NCI-H526 (cell line): ENCODE measurements at places on chromosomes 3 and 15.

- no peak for DNase-seq
These were observed 185.9 kb upstream of the CADM2 start for GRCh38 chr3:84772841-84773240.

- DNase-seq, result no peak
These were observed 104.8 kb upstream of the OSTN start for GRCh38 chr3:191094057-191094845.

- no peak for DNase-seq
These were observed 915 bp upstream of the KCTD6 start for GRCh38 chr3:58490860-58491501.

DNA sequence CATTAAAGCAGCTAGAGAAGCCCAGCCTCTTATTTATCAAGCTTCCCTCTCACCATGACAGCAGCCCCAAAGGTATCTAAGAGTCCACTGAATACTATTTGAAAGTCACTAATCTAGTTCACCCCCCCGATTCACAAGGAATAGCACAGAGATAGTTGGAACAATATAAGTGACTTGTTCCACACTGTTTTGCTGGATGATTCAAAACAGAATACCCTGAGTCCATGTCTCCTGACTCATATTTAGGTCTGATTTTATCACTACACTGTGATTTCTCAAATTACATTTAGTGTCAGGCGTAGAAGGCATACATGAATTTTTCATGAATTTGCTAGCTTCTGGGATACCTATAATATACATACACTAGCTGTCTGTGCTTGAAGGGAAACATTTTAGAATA is 18.7 kb upstream of the EOGT start:
- DNase-seq, result no peak

GRCh38 chr3:110901536-110901935 is 170.1 kb upstream of the NECTIN3 start:
- DNase-seq, result no peak

GRCh38 chr3:11717301-11717700 is 73.6 kb upstream of the VGLL4 start:
- DNase-seq, result no peak

DNA sequence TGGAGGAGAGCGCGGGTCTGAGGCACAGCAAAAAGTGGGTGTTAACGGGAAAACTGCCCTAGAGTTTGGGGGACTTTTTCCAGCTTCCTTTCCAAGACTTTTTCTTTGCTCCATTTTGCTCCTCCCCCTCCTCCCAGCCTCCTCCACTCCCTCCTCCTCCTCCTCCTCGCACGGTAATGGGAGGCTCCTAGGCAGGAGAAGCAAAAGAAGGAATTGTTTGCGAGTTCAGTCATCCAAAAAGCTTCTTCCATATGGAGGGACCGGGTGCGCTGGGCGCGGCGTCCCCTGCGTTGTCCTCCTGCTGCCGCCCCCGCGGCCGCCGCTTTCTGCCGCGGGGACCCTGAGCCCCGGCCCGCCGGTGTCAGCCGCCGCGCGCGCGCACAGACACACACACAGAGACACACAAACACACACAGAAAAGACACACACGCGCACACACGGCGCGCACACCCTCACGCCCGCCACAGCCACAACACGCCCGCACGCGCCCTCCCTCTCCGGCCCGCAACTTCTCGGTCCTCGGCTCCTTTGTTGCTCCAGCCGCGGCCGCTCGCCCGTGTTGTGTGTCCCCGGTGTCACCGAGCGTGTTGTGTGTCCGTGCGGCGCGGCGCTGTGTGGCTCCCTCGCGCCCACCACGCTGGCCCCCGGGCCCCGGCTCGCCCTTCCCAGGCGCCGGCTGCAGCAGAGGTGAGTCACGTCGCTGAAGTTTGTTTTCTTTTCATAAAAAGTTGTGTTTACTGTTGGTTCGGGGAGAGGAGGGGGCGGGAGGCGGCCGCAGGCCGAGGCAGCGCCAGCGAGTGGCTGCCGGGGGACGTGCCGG is at the start of gene BOC:
TSS of gene BOC (plus strand) at position 228 of the 820 bp plus-strand sequence. CDS start 38,246 bp downstream, outside the sequence.
- peak; percentile 54 for DNase-seq

DNA sequence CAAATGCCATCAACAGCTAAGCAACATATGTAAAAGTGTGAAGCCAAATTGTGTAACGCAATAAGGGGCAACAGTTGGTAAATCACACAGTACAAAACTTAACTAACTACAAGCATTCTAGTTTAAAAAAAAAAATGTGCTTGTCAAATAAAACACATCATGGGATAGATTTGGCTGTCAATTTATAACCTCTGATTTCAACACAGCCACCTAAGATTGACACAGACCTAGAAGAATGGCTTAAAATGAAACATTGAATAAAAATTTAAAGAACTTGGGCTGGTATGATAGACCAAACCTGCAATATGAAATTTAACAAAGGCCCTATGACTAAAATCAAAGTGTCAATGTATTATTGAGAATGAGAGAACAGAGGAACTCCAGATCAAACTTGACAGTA is 148.4 kb downstream of the NR1I2 start:
- no peak for DNase-seq

- no peak for DNase-seq
These were observed 55.3 kb downstream of the CCR4 start for GRCh38 chr3:33006571-33007286.

GRCh38 chr3:57006949-57007419 is 53.5 kb upstream of the SPATA12 start:
- no peak for DNase-seq

GRCh38 chr3:15271030-15271429 is 61.4 kb downstream of the SH3BP5 start:
- no peak for DNase-seq

GRCh38 chr3:192284443-192285072 is 442.8 kb downstream of the FGF12 start:
- no peak for DNase-seq

- DNase-seq, result no peak
These were observed 20.9 kb downstream of the NUDT16 start for GRCh38 chr3:131402391-131403039.

DNA sequence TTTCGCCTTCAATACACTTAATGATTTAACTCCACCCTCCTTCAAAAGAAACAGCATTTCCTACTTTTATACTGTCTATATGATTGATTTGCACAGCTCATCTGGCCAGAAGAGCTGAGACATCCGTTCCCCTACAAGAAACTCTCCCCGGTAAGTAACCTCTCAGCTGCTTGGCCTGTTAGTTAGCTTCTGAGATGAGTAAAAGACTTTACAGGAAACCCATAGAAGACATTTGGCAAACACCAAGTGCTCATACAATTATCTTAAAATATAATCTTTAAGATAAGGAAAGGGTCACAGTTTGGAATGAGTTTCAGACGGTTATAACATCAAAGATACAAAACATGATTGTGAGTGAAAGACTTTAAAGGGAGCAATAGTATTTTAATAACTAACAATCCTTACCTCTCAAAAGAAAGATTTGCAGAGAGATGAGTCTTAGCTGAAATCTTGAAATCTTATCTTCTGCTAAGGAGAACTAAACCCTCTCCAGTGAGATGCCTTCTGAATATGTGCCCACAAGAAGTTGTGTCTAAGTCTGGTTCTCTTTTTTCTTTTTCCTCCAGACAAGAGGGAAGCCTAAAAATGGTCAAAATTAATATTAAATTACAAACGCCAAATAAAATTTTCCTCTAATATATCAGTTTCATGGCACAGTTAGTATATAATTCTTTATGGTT is at the start of gene CCR5:
TSS of gene CCR5 (plus strand) at position 108 of the 680 bp plus-strand sequence. CDS start 1,957 bp downstream, outside the sequence.
- DNase-seq, result no peak

DNA sequence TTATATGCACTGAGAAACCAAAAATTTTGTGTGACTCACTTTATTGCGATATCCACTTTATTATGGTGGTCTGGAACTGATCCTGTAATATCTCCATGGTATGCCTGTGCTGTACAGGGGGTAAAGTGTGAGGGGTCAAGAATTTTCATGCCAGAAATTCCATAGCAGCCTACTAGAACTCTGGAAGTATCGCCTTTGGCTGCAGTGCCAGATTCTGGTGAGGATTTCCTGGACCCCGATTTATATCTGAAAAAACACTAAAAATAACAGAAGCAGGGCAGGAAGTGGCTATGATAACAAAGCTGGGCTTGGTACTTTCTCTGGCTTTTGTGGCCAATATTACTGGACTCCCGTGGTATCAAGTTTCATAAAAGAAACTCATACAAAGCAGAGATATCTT is 36.4 kb downstream of the CCDC80 start:
- DNase-seq, result no peak

DNA sequence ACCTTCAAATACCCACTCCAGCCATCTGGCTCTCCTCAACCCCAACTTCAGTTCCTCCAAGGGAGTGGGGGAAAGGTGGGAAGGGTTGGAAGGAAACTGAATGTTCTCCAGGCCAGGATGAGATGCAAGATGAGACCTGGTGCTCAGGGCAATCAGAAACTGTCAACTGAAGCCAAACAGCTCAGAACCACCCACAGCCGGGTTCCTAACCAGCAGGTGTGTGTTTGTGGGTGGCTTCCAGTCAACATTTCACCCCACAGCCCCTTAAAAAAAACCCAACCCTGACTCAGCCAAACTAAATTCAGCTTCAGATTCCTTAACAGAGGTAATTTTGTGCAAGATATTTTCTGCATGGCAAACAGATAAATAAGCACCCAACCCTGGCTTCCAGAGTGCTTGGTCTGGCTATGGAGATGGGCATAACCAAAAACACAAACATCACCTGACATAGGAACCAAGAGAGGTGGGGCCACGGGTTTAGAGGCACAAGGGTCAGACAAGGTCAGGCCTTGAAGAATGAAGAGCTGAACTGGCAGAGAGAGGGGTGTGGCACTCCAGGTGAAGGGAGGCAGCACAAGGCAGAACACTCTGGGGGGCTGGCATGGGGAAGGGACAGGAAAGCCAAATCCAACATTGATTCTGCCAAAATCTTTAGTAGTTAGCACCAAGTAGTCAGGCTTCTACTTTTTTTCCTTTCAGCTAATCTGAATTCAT is 34.7 kb downstream of the ZNF445 start:
- no peak for DNase-seq

- peak; percentile 58 for DNase-seq
These were observed 65.1 kb downstream of the GLCE start for GRCh38 chr15:69225355-69226022.

DNA sequence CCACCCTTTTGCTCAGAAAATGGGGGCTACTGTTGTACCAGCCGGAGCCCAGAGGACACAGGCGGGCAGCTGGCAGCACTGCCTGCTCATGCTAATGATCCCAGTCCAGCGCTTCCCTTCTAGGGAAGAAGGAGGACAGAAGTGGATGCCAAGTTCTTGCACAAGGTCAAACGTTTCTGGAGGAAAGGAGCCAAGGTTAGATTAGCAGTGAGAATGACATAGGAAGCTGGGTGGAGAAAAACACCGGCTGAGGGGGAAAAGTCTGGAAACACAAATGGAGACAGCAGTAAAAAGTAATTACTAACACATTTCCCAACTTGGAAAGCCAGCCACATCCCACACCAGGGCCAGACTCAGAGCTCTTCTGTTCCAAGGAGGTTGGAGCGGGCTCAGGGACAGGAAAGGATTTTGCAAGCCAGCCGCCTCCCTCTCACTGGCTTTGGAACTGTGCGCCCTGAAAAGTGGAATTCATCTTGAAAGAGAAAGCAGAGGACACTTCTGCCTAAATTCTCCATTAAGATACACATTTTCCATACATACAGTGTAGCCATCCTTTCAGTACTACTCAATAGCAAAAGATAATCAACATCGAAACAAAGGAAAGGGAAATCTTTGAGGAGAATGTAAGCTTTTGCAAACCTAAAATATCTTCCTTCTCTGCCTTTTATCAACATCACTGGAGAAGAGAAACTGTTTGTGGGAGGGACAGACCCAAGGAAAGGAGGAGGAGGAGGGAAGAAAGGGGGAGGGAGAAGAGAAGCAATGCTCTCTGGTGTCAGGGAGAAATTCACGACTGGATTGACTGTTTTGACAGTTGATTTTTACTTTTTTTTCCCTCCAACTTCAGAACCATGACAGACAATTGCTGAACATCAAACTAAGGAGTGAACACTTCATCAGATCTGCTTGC is 133.6 kb downstream of the CD47 start:
- DNase-seq, result no peak

DNA sequence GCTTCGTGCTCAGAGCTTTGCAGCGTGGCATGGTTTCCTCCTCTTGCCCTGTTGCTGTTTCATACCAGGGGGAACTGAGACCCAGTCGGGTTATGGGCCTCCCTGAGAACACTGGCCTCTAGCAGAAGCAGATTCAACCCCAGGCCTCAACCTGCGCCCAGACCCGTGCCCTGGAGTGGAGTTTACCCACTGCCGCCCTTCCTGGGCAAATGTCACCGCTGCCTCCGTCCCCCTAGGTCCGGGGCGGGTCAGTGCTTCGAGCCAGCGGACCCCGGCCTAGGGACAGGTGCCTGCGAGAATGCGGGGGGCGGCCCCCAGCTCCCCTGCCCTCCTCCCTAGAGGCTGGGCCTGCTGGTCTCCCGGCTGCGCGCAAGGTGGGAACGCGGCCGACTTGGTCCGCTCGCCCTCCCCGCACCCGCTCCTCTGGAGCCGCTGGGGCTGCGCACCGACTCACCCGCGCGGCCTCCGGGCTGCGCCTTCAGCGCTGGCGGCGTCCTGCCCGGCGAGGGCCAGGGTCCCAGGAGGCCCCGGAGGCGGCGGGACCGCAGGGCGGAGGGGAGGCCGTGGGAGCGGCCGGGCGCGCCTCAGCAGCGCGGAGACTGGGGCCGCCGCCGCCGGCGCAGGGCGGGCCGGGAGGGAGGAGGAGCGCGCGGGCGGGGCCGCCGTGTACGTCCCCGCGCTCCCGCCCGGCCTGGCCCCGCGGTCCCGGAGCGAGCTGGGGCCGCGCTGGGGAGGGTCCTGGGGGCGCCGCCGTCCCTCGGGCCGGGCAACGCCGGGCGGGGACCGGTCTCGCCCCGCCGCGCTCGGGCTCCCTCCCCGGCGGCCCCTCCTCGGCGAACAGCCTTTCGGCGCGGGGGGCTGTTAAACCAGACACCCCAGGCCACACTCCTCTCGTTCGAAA is at the start of gene PIGZ:
TSS of gene PIGZ (minus strand) at position 601 of the 901 bp plus-strand sequence. CDS start 16,802 bp downstream, outside the sequence.
- no peak for DNase-seq

GRCh38 chr3:182808041-182808770 is 14.9 kb downstream of the ATP11B start:
- DNase-seq, result no peak

DNA sequence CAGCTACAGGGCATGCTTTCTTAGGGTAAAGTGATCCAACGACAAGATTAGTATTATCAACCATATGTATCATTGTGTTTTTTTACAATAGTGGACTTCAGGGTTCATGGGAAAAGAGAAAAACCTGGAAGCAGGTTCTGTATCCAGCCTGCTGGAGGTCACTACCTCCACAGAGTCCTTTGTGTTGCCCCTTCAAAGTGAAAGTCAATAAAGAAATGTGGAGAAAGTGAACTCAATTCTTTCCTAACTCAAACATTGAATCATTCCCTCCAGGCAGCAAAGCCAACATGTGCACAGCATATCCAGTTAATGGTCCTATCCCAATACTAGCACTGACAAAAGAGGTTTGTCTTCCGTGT is 45.4 kb downstream of the FGF7 start:
- no peak for DNase-seq

DNA sequence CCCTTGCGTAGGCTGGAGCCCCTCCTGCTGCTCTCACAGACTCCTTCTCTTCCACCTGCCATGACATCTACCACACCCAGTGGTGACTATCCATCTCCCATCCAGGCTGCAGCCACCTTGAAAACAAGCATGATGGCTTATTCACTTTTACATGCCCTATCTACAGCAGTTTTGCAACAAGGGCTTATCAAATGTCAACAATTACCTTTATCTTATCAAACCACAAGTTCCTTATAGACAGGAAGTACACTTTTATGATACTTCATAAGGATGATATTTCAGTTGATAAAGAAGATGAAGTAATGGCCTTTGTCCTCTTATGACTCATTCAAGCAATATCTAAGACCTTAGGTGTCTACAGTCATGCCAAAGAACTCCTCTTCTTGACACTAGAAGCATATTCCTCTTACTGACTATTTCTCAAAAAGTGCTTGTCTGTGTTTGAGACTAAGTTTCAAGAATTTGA is 125.3 kb upstream of the SPRED1 start:
- no peak for DNase-seq
